ENCODE measurements at places on chromosomes 2 and 18. TPM values are rescaled to one million over a fixed set of nuclear protein-coding genes. Genes with fewer than 3 reads are reported as not detected.

TYMS gene
- total RNA-seq: 81.3 TPM

CD28 gene
- not detected for total RNA-seq

FSIP2 gene
- 0.44 TPM for total RNA-seq

MYO5B gene
- 0.31 TPM for total RNA-seq

DSG2 gene
- total RNA-seq: 5.9 TPM

DYNC1I2 gene
- total RNA-seq: 127 TPM
